ENCODE measurements at places on chromosomes 2 and 18.

GRCh38 chr18:10072671-10073175 is 158.9 kb downstream of the VAPA start:
- DNase-seq: no peak

- DNase-seq: no peak
Measured at GRCh38 chr2:133380991-133381390, 187.3 kb downstream of the NCKAP5 start.

DNA sequence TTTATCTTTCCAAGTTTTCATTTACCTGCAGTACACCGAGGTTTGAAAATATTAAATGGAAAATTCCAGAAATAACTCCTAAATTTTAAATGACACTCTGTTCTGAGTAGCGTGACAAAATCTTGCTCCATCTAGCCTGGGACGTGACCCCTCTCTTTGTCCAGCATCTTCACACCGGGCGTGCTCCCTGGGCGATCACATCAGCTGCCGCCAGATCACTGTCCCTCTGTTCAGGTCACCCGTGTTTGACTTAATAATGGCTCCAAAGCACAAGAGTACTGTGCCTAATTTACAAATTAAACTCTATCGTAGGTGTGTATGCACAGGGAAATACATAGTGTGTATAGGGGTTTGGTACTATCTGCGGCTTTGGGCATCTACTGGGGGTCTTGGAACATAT is 6.1 kb upstream of the TMEM185B start:
- no peak for DNase-seq

DNA sequence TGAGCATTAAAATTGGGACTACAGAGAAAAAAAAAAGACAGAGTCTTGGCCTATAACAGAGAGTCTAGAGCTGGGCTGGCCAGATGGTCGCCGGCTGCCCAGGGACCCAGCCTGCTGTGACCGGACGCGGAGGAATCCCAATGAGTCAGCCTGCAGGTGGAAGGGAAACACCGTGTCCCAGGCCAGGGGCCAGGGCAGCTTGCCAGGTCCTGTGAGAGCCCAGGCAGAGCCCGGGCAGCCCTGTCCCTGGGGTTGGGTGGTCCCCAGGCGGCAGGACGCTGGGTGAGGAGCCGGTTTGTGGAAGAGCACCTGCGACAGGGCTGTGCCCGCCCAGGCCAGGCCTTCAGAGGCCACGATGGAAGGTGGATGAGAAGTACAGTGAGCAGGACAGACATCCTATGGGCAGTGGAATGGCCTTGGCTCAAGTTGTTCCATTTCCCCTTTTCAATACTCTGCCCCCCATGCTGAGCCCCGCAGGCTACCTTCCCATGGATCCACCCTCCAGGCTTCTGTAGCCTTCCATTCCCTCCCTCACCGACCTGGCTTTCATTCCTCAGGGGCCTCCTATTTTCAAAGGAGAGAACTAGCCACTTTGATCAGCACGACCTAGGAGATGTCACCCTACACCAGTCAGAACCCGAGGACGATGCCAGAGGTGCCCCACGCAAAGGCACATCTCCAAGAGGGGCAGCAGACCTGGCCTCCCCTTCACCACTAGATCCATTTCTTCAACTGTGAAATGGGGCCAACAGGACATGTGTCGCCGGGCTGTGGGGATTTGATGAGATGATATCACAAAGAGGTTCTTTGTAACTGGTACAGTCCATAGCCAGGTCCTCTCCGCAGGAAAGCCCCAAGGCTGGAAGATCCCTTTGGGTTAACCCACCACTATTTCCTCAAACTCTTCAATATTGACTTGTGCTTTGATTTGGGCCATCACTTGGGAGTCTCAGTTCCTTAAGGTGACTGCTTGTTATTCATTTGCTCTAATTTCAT is 87.5 kb downstream of the POLR1A start:
- no peak for DNase-seq

DNA sequence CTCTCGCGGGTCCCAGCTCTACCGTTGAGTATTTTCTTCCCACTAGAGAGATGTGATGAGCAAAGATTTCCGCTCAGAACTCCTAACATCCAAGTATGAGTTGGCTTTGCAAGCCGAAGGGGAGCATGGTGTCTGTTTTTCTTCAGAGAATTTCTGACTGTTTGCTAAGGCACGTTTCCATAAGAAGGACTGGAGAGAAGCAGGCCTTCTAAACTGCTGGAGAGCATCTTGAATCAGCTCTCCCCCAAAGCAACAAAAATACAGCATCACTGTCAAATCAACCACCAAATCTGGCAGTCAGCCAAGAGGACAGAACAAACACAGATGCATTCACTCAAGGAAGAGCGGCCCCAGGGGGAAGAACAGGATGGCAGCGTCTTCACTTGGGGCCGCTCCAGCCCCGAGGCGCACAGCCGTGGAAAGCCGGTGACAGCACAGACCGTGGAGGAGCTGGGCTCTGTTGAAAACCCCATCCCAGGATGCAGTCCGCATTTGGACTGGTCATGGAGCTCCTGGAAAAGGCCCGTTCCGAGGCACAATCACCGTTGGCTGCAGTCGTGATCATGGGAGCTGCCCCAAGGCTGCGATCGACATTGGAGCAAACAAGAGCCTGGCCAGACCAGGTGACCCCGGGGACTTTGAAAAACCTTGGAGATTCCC is 101.4 kb downstream of the NFATC1 start:
- no peak for DNase-seq

DNA sequence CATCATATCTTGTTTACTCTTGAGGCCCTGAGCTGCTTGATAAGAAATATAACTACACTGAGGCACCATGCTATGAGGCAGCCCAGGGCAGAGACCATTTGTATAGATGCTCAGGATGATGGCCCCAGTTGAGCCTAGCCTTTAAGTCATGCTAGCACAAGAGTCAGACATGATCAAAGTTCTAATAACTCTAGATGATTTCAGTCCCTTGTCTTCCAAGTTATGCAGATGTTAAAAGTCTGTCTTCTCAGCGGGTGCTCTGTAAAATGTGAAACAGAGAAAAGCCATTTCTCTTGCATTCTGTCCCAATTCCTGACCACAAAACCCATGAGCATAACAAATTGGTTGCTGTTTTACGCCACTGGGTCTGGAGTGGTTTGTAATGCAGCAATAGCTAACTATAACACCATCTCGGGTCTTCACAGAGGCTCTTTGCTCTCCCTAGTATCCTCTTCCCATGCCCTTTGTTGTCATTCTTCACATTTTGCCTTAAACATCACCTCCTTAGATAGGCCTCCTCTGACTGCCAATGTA is 49.6 kb downstream of the NXPH2 start:
- no peak for DNase-seq

GRCh38 chr18:62438866-62439265 is 84.0 kb upstream of the ZCCHC2 start:
- DNase-seq: no peak

DNA sequence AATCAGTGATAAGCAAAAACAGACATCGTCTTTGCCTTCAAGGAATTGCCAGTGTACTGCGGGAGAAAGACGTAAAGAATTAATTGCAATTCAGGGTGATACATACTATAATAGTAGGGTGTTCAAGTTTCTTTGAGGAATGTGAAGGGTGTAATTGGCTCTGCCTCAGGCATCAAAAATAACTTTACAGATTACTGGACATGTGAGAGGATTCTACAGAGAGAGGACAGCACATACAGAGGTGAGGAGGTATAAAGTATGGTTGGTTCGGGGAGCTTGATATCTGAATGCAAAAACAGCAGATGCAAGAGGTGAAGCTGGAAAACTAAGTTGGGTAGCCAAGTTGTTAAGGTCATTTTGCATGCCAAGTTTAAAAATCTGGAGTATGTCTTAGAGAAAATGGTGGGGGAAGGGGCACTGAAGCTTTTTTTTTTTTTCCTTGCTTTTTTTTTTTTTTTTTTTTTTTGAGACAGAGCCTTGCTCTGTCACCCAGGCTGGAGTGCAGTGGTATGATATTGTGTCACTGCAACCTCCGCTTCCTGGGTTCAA is 227.5 kb upstream of the FOSL2 start:
- no peak for DNase-seq

GRCh38 chr2:207513551-207514257 is 16.1 kb upstream of the CREB1 start:
- DNase-seq: no peak

DNA sequence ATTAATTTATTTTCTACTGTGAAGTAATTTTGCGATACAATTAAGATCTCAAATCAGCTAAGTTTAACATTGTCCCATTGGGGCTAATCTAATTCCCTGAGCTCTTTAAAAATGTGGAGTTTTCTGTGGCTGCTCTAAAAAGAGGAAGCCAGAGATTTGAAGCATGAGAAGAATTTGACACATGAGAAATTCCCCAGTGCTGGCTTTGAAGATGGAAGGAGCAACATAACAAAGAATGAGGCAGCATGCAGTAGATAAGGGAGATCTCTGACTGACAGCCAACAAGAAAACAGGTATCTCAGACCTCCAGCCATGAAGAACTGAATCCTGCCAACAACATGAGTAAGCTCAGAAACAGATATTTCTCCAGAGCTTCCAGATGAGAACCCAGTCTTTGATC is 308.4 kb downstream of the ZNF804A start:
- DNase-seq: no peak

DNA sequence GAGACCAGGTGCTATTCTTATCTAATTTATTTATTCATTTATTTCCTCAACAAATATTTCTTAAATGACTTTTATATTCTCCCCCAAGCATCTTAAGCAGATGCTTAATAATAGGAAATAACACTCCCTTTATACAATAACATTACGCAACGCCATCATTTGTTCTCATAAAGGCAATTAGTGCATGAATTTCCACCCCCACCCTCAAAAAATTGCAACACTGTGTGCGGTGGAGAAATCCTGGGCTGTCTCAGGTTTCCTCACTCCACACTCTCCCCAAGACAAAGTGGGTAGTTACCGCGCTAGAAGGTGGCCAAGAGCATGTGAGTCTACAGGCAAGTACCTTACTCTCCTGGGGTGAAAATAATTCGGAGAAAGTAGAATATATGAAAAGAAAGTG is 37.0 kb upstream of the CTDP1 start:
- no peak for DNase-seq
